ENCODE measurements at places on chromosomes 13 and 19. TPM values are rescaled to one million over a fixed set of nuclear protein-coding genes. Genes with fewer than 3 reads are reported as not detected.

DNA sequence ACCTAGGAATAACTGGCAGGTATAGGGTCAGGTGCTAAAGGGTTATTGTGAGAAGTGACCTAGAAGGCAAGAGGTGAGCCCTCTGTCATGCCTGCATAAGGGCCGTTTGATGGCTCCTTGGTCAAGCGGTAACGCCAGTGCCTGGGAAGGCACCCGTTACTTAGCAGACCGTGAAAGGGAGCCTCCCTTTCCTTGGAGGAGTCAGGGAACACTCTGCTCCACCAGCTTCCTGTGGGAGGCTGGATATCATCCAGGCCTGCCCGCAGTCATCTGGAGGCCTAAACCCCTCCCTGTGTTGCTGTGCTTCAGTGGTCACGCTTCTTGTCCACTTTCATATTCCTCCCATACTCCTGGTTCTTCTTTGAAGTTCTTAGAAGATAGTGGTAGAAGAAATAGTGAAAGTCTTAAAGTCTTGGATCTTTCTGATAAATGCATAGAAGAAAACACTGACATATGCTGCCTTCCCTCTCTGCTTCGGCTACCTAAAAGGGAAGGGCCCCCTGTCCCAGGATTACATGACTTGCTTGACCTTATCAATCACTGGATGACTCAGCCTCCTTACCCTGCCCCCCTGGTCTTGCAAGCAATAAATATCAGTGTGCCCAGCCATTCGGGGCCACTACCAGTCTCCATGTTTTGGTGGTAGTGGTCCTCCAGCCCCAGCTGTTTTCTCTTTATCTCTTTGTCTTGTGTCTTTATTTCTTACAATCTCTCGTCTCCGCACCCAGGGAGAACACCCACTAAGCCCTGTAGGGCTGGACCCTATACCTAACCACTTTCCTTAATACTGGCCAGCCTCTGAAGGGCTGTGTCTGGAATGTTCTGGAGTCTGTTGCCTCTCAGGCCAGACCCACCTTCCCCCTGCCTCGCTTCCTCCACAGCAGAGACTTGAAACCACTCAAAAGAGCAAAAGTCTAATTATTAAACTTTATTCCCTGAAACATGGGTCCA lies 16.1 kb upstream of the ABCC4 start:
- no peak for DNase-seq

- no peak for DNase-seq
Observed at GRCh38 chr13:110408286-110408685, 101.2 kb downstream of the COL4A2 start.

NAPSA gene
- total RNA-seq, result 44.0 TPM

C5AR2 gene
- not detected for total RNA-seq

Data from activated CD4-positive, alpha-beta T cell treated with anti-CD3 and anti-CD28 coated beads for 36 hours (primary cell).